ENCODE measurements at places on chromosomes 4 and X. TPM values are rescaled to one million over a fixed set of nuclear protein-coding genes. Genes with fewer than 3 reads are reported as not detected.
A peak's percentile ranks its signal among the peaks of the same experiment; 100 is the strongest.

GABRG1 gene
- total RNA-seq = not detected

RHOH gene
- total RNA-seq = not detected

NPY2R gene
- not detected for total RNA-seq

DIPK2B gene
- not detected for total RNA-seq

MAGEA1 gene
- total RNA-seq = not detected

SHROOM4 gene
- 7.0 TPM for total RNA-seq

DUX4 gene
- not detected for total RNA-seq

DNA sequence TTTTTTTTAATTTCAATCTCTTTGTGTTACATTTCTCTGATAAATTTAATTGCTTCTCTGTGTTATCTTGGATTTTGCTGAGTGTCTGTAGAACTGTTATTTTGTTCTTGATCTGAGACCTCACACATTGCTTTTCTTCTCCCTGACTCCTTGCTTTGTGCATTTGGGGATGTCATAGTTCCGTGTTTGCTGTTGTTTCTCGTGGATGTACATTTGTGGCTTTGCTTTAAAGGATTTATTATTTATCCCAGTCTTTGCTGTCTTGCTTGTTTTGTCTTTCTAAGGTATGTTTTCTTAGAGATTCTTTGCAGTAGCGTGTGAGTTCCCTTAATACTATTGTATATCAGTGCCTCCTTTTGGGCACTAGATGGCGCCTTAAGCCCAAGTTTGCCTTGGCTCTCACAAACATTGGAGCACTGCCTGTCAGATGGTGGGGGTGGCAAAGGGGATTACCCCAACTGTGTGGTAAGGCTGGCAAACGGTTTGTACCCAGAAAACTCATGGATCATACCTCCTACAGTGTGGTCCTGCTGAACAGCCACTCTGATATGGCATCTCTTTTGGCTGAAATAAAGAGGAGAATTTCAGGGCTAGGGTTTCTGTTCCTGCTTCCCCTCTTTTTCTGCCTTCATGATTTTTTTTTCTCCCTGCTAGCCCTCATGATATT lies 96.4 kb downstream of the PGRMC2 start:
- no peak overlapping the region for H3K4me3 ChIP-seq
- H3K4me1 ChIP-seq = no peaks in the 10 kb centered on the region
- H3K27ac ChIP-seq = no peak overlapping the region
- peak; percentile 39 for DNase-seq

DNA sequence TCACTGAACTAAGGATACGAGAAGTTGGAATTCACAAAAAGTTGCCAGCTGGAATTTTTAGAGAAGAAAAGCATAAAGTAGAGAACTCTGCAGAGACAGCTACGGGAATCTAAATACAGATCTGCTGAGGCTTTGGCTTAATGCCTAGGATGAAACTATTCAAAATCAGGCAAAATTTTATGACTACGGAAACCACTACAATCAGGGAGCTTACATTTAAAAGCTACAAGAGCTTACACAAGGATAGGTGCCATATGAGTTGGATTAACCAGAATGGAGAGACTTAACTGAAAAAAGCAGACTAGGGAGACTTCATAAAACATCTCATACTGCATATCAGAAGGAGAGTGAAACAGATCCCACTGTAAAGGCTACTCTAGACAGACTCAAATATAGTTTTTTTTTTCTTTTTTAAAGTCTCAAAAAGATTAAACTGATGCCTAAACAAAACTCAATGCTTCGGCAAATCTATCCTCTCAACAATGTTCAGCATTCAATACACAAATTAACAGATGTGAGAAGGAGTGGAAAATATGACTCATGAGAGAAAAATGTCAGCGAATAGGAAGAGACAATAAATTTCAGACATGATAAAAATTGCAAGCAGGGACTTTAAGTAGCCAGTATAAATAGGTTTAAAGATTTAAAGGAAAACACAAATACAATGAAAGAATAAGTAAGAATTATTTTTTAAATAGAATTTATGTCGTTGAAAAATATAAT lies 586.1 kb downstream of the FSTL5 start:
- peak; percentile 76 for DNase-seq
- H3K4me3 ChIP-seq = no peak overlapping the region
- H3K27me3 ChIP-seq = no peaks in the 10 kb centered on the region

DNA sequence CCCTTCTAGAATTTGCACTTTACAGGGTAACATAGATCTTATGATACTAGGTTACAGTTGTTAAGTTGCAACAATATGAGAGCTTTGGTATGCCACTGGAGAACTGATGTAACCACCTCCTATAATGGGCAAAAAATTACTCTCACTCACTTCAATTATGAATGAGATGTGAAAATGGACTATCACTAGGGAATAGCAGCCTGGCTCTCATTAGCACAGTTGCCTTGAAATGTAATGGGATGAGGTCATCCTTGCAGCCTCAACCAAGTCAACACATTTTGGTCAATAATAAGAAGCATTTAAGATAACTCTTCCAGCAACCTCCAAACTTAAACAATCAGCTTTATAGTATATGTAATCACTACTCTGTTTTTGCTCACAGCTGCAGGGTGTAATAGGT lies 69.4 kb downstream of the TBC1D9 start:
- peaks cover 10% of the 10 kb centered on the region for H3K4me1 ChIP-seq
- no peak overlapping the region for H3K4me3 ChIP-seq
- H3K27me3 ChIP-seq = no peaks in the 10 kb centered on the region
- DNase-seq = no peak

DNA sequence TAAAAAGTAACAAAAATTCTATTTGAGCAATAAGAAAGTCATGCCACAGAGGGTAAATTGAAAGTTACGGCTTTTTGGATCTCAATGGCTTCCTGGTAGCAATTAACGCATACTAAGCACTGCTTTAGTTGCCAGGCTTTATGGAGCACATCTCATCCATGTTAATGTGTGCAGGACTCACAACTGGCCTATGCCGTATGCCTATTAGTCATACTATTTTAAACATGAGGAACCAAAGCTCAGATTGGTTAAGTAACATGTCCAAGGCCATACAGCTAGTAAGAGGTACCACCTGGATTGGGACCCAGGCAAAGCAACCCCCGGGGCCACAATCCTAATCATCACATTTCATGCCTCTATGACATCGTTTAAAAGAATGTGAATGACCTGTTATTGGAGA lies 17.1 kb downstream of the DAPP1 start:
- H3K36me3 ChIP-seq = no peaks in the 10 kb centered on the region
- H3K27ac ChIP-seq = no peak overlapping the region
- no peak overlapping the region for H3K4me3 ChIP-seq
- H3K4me1 ChIP-seq = no peaks in the 10 kb centered on the region
- DNase-seq = no peak
- no peaks in the 10 kb centered on the region for H3K27me3 ChIP-seq

DNA sequence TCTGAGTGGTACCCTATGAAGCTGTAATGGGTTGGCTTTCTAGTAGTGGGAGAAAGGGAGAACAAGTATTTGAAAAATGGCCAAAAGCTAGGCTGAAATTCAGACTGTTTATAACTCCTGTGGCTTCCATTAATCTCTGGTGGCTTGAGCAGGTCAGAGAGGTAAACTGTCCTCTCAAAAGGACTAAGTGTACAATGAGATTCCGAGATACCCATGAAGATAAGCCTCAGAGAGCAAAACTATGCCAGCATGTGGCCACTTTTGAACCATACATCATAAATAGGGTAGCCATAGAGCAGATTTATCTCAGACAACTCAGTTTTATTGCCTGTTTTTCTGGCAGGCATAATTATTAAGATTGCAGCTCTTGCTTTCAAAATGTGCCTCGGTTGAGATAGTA lies 89.2 kb downstream of the CHRDL1 start:
- no peak overlapping the region for H3K4me3 ChIP-seq
- H3K27me3 ChIP-seq = no peaks in the 10 kb centered on the region
- no peaks in the 10 kb centered on the region for H3K4me1 ChIP-seq

DNA sequence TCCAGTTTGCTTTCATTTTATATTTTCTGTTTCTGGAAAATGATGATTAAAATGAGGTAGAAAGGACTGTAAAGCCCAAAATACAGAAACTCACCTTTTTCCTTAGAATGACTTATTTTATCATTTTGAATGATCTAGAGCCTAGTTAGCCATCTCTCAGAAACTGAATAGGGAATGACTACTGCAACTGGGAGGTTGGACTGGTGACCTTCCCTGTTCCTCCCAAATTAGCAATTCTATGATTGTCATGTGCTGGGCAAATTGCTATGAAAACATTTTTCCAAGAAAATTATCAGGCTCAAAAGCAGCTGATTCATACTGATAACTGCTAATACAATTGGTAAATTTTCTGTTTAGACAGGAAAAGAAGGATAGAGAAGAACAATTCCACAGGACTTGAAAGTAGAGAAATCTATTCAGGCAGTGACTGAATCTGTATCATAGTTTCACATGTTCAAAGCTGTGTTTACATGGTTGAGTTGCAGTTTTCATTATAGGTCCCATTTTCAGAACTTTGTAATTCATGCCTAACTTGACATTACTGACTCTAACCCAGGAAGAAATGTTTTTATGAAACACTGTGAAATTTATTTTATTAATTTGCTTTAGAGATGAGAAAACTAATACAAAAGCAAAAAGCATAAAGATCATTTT lies 43.4 kb upstream of the SEC24B start:
- DNase-seq = no peak
- H3K4me3 ChIP-seq = no peak overlapping the region
- no peak overlapping the region for H3K27ac ChIP-seq
- no peaks in the 10 kb centered on the region for H3K36me3 ChIP-seq

GRCh38 chr4:152815078-152815477 lies 35.3 kb downstream of the ARFIP1 start:
- no peak overlapping the region for H3K4me3 ChIP-seq
- no peaks in the 10 kb centered on the region for H3K4me1 ChIP-seq
- H3K27me3 ChIP-seq = no peaks in the 10 kb centered on the region
- H3K36me3 ChIP-seq = no peaks in the 10 kb centered on the region
- DNase-seq = no peak

GRCh38 chr4:99077177-99077576 lies 11.4 kb downstream of the ADH5 start:
- peaks cover 67% of the 10 kb centered on the region for H3K36me3 ChIP-seq
- no peak for DNase-seq
- H3K4me3 ChIP-seq = no peak overlapping the region
- no peaks in the 10 kb centered on the region for H3K27me3 ChIP-seq
- no peaks in the 10 kb centered on the region for H3K4me1 ChIP-seq
- H3K27ac ChIP-seq = no peak overlapping the region

- H3K36me3 ChIP-seq = no peaks in the 10 kb centered on the region
- no peaks in the 10 kb centered on the region for H3K27me3 ChIP-seq
- H3K4me3 ChIP-seq = no peak overlapping the region
These were observed 16.4 kb downstream of the MCUB start for GRCh38 chr4:109576462-109576861.

DNA sequence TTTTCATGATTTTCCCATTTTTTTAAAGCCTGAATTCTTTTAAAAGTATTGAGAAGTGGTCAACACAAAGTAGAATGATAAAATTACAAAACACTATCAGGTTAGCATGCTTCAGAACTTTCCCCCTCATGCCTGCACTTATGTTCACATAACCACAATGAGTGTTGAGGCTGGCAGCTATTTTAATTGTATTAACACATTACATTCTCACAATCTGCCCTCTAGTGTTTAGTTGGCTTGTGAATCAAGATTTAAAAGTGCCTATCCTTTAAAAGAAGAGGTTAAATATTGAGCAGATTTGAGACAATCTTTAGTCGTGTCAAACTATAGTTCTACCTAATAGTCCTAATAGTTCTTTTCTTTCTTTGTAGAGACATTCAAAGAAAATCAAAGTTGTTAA lies 93.6 kb upstream of the NAP1L5 start:
- DNase-seq = peak; percentile 59
- no peaks in the 10 kb centered on the region for H3K36me3 ChIP-seq
- H3K4me1 ChIP-seq = peaks cover 15% of the 10 kb centered on the region
- no peaks in the 10 kb centered on the region for H3K27me3 ChIP-seq
- no peak overlapping the region for H3K27ac ChIP-seq
- no peak overlapping the region for H3K4me3 ChIP-seq

- H3K27me3 ChIP-seq = no peaks in the 10 kb centered on the region
- no peak overlapping the region for H3K4me3 ChIP-seq
- no peaks in the 10 kb centered on the region for H3K36me3 ChIP-seq
- DNase-seq = no peak
- H3K4me1 ChIP-seq = no peaks in the 10 kb centered on the region
These were observed 16.3 kb upstream of the SULT1B1 start for GRCh38 chr4:69776696-69777095.

GRCh38 chr4:68062501-68062900 lies 67.2 kb downstream of the TMPRSS11F start:
- H3K4me3 ChIP-seq = no peak overlapping the region
- H3K4me1 ChIP-seq = no peaks in the 10 kb centered on the region
- no peak overlapping the region for H3K27ac ChIP-seq
- DNase-seq = no peak
- H3K36me3 ChIP-seq = no peaks in the 10 kb centered on the region

DNA sequence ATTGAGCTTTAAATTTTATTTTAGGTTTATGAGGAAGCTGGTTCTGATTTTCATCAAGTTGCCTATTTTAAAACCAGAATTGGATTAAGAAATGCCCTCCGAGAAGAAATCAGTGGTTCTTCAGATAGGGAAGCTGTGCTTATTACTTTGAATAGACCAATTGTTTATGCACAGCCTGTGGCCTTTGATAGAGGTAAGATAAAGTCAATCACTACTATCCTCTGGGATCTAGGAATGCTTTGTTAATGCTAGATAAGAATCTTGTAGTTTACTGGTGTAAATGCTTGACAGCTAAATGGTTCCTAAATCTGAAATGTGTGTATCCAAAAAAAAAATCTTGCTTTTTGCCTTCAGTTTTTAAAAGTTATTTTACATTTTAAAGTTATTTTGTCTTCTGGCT lies 73.0 kb upstream of the ADAD1 start:
- H3K27me3 ChIP-seq = no peaks in the 10 kb centered on the region
- H3K27ac ChIP-seq = no peak overlapping the region
- H3K4me1 ChIP-seq = no peaks in the 10 kb centered on the region
- DNase-seq = no peak
- H3K36me3 ChIP-seq = peaks cover 6% of the 10 kb centered on the region
- no peak overlapping the region for H3K4me3 ChIP-seq

- H3K36me3 ChIP-seq = no peaks in the 10 kb centered on the region
- H3K4me1 ChIP-seq = peaks cover 40% of the 10 kb centered on the region
- DNase-seq = peak; percentile 79
- H3K27ac ChIP-seq = peak overlapping the region; percentile 78
These were observed 22.8 kb downstream of the MSN start for GRCh38 chrX:65690057-65690855.

DNA sequence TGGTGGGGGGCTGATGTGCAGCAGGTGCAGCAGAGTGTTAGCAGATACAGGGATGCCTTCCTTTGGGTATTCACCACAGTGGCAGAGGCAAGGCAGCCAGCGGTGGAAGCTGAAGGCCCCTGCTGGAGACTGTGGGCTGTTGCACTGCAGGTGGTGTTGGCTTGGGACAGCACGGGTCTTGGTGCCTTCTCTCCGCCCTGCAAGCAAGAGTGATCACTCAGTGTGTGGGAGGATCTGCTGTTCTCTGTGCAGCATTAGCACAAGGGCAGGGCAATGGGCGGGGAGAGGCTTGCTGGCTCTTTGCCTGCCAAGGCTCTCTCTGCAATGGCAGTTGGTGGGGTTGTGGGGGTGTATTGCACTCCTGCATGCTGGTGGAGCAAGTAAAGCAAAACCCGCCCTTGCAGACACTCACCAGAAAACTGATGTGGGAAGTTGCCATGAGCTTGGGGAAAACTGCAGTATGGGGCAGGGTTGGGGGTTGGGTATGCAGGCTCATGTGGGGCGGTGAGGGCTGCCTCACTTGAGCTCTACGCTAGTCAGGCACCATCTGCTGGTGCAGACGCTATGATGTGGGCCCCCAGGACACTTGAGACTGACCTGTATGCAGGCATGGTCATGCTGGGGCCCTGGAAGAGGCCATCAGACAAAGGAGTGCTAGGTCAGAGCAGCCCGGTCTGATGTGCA lies 820.8 kb upstream of the GRIA3 start:
- H3K27ac ChIP-seq = no peak overlapping the region
- H3K4me1 ChIP-seq = no peaks in the 10 kb centered on the region
- no peaks in the 10 kb centered on the region for H3K36me3 ChIP-seq
- no peak overlapping the region for H3K4me3 ChIP-seq
- DNase-seq = no peak
